Stimulated activated CD4-positive, alpha-beta T cell treated with anti-CD3 and anti-CD28 coated beads, Interleukin-4, amount 100 ng/mL, for 4 hours (primary cell): ENCODE measurements at places on chromosomes 12 and 14.

DNA sequence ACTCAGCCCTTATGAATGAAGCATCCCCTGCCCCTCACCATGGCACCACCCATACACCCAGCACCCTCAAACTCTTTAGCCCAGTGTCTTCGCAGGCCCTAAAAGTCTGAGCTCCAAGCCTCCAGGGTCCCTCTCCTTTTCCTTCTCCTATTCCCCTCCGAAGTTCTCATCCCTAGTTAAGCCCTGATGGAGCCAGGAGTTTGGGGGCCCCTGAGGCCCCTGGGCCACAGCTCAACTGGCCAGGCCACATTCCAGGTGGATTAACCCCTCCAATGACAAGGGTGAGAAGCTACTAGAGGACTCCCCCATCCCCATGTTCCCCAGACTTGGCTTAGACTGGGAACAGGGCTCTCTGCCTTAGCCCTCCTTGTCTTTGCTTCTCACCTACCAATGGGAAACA lies 2.6 kb downstream of the RARG start:
- DNase-seq: no peak

DNA sequence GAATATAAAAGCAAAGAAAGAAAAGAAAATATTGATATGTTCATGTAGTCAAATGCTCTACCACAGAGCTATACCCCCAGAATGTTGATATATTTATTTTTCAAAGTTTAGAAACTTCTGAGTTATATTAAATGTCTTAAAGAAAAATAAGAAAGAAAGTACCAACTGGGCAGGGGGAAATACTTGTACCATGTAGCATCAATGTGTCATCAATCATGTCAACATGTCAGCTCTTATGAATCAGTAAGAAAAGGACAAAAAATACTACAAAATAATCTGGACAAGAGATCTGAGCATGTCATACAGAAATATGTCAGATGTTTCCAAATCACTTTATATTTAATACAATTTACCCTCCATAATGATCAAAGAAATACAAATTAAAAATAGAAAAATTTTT lies 595.1 kb upstream of the ATP2B1 start:
- DNase-seq: no peak

DNA sequence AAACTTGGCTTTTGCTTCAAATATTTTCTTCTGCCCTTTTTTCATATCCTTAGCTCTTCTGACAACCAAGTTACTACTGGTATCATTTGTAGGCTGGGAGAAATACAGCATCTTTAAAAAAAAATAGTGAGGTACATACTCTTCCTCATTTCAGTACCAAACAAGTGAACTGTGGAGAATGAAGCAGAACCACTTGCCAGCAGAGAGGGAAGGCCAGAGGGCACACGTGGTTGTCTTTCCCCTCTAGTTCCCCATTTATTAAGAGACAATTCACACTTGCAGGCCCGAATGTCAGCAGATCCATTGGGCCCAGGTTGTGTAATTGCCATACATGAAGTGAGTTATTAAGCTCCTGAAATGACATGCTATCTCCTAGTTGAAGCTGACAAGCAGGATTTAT lies 3.2 kb downstream of the SUSD6 start:
- no peak for DNase-seq

- no peak for DNase-seq
Measured at GRCh38 chr14:51704545-51704944, 52.8 kb downstream of the FRMD6 start.

GRCh38 chr12:111904446-111904975 lies 62.5 kb downstream of the MAPKAPK5 start:
- no peak for DNase-seq

DNA sequence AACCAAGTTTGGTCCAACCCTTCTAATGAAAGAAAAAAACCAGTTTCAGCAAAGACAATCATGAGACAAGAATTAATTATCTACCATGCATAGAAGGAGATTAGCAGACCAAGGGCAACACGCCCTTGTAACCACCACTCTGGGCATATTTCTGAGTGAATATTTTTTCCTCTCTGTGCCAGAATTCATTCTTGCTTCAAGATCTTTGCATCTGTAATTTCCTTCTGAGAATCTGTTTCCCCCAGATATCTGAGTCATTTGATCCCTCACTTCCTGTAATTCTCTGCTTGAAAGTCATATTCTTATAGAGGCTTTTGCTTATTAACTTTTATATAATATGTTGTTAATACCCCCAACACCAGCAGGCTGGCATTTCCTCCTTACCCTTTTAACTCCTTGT lies 243.7 kb downstream of the SLC16A7 start:
- DNase-seq: no peak

DNA sequence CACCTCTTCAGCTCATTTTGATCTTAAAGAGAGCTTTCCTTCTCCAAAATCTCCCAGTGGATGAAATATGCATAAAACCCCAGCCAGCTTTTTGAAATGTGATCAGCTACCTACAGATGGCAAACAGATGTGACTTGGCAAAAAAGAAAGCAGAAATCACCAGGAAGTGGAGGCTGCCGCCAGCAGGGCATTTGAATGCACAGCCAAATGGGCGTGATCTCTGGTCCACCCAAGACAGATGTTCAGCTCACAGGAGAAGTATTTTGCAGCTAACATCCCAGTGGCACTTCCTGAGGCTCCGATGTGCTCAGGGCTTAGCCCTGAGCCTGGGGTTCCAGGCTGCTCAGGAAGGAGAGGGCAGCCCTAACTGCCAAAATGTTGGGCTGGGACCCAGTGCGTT lies 78.3 kb downstream of the LGMN start:
- DNase-seq: no peak

DNA sequence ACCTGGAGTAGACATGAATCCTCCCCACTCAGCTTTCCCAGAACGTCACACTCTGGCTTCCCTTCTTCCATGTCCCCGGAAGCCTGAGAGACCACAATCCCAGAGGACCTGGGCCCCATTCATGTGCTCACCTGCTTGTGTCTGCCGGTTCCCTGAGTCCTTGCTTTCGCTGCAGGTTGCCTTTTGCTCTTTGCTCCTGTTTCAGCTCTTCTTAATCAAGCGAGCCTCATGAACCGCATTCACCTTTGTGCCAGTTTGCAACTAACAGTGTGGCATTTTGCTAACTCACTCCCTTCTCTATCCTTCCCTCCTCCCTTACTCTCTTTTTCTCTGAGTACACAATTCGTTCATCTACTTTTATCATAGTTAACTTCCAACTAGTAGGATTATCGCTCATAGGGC lies 23.1 kb downstream of the ENTPD5 start:
- DNase-seq: no peak

DNA sequence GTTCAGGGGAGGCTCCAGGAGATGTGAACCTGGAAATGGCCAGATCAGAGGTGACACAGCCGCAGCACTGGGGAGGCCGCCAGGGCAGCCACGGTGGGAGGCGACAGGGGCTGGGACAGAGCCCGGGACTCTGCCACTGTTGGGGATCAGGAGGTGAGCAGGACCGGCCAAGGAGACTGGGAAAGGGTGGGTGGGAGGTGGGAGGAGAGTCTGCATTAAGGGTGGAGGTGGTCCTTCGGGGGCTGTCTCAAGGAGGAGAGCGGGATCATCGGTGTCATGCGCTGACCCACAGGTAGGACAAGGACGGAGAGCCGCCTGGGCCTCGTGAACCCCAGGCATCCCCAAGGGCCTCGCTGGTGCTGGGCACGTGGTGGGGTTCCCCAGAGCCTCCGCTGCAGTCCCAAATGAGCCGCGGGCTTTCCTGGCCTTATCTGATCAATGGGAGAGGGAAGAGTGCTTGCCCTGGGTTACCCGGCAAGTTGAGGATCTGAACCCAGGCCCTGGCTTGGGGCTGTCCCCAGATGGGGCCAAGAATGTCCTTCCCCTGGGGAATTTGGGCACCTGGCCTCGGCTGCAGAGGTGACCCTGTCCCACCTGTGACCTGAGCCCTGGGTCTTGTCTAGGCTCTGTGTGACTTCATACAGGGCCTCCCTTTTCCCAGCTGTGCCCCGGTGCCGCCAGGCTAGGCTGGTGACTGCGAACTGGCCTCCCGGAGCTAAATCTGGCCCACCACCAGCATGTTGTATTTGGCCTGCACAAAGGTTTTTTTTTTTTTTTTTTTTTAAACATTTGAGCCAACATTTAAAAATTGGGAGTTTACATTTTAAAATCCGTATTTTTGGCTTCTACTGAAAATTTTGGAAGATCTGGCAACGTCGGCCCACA lies 13.2 kb downstream of the BEGAIN start:
- no peak for DNase-seq

GRCh38 chr12:89889062-89889461 lies 180.4 kb upstream of the ATP2B1 start:
- no peak for DNase-seq

GRCh38 chr12:102429211-102430154 lies 50.9 kb downstream of the IGF1 start:
- no peak for DNase-seq

- no peak for DNase-seq
Measured at GRCh38 chr12:56596815-56597214, 33.3 kb downstream of the BAZ2A start.

DNA sequence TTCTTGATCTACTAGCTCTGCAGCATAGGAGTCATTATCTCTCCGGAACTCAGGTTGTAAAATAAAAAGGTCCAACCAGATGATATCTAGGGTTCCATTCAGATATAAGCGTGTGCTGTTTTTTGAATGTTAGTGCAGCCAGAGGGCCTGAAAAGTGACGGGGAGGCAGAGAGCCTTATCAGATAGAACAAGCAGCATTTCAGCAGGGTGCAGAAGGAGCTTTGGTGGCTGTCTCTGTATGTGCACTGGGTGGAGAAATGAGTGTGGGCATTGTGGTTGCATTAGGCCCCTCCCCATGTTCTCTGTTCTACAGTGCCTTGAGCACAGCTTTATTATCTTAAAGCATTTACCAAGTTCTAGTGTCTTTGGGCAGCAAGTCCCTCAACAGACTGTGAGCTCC lies 275.1 kb downstream of the NRXN3 start:
- DNase-seq: no peak

DNA sequence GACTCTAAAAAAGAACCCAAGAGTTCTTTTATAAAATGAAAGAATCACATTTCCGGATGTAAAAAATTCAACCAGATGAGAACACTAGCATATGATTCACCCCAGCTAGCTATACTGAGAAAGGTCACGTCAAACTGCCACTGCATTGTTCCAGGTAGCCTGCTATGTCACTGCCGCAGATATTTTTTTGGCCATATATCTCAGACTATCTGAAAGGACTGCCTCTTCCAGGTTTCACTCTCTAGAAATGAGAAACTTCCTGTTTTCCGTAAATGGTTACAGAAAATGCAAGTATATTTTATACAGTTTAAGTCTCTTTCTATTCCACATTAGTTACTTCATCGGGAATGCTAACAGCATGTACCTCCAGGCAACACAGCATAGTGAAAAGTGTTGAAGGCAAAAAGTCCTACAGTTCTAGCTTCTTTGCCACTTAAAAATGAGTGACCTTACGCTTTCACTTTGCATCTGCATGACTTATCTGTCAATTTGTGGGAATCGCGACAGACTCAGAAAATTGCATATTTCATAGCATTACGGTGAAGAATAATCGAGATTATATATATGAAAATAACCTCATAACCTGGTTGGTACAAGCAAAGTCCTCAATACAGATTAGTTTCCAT lies 105.2 kb downstream of the MED13L start:
- peak; percentile 43 for DNase-seq

GRCh38 chr12:69130064-69130463 lies 109.3 kb upstream of the CPSF6 start:
- DNase-seq: no peak

DNA sequence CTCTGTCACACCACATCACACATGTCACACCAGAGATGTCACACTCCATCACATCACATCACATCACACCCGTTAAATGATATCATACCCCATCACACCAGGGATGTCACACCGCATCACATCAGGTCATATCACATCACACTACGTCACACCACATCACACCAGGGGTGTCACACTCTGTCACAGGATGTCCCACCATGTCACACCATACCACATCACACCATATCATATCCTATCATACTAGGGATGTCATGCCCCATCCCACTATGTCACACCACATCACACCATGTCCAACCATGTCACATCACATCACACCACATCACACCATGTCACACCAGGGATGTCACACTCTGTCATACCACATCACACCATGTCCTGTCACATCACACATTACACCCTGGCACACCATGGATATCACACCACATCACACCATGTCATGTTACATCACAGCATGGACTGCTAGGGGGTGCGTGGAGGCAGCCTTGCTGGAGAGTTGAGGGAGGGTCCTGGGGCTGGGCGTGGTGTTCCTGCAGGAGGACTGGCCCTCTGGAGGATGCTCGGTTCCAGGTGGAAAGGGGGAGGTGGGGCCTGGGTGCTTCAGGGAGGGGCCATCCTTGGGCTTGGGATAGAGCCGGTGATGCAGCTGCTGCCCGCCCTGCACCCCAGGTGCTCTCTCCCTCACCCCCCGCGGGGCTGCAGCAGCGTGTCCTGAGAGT lies 134.6 kb downstream of the TMEM121 start:
- no peak for DNase-seq

DNA sequence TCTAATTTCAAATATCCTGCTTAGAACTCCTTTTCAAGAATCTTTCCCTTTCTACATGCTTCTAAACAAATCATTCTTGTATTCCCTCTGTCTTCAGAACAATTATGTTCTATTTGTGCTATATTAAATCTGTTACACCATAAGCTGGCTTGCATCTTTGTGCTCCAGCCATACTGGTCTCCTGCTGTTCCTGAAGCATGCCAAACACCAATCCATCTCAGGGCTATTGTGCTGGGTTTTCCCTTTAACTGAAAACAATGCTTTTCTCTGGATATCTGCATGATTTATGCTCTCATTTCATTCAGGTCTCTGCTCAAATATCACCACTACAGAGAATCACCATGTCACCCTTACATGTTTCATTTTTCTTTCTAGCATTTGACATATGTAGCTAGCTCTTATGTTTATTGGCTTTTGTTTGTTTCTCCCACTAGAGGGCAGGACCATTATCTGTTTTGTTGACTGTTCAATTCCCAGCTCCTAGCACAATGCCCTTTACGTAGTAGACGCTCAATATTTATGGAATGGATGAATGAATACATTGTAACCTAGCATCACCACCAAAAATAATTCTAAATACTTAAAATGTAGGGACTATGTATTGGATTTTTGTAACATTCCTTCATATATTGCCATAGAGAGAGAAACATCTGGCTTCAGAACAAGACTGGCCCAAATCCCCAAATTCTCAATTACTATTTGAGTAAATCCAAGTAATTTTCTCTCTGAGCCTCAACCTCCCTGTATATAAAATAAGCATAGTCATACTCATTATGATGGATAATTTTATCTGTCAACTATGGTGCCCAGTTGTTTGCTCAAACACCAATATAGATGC lies 302.0 kb upstream of the SYT1 start:
- DNase-seq: no peak

GRCh38 chr12:124939079-124939420 lies 24.6 kb upstream of the UBC start:
- peak; percentile 27 for DNase-seq

GRCh38 chr14:90491221-90491885 lies 94.5 kb downstream of the CALM1 start:
- DNase-seq: no peak
